ENCODE measurements at places on chromosomes 7 and 10.

DNA sequence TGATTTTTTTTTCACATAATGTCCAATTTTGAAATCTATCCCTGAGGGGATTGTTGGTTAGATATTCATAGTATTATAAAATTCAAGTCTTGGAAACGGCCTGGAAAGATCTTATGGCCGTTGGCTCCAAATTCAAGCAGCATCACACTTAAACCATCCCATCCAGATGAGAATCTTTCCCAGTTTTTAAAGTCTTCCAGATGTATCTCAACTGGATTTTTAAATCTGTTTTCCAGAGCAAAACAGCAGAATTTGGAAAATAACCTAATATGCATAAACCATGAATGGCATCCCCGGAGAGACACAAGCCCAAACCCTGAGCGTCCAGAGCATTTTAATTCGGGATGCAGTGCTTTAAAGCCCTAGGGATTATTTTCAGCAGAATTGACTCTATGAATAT, 208.2 kb upstream of the PRKCQ start:
- no peak for DNase-seq

GRCh38 chr7:27156508-27156898, at the start of gene HOXA7:
Gene HOXA7 (minus strand): TSS chr7:27156675. CDS start chr7:27156545, 130 bp downstream.
- DNase-seq = no peak

GRCh38 chr7:47046949-47047348, 535.0 kb downstream of the TNS3 start:
- DNase-seq = no peak

GRCh38 chr7:35987016-35987415, 166.0 kb upstream of the EEPD1 start:
- no peak for DNase-seq

DNA sequence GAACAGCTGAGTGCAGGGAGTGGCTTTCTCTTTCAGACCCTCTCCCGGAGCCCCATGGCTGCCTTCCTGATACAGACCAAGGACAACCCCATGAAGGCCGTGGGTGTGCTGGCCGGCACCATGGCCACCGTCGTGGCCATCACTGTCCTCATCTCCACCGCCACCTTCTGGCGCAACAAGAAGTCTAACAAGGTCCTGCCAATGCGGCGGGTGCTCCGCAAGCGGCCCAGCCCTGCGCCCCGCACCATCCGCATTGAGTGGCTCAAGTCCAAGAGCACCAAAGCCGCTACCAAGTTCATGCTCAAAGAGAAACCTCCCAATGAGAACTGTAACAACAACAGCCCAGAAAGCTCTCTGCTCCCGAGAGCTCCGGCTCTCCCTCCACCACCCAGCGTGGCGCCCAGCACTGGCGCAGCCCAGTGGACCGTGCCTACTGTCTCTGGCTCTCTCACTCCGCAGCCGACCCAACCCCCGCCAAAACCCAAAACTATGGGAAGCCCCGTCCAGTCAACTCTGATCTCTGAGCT, 11.2 kb downstream of the LRIT2 start:
- DNase-seq = no peak

- DNase-seq = no peak
These were observed 638.5 kb downstream of the PHTF2 start for GRCh38 chr7:78437118-78437517.

- no peak for DNase-seq
These were observed 249.2 kb downstream of the PARD3 start for GRCh38 chr10:34565934-34566333.

- DNase-seq = no peak
These were observed 211.2 kb downstream of the CRPPA start for GRCh38 chr7:16210171-16210570.

GRCh38 chr7:52959878-52960660, 75.4 kb upstream of the POM121L12 start:
- DNase-seq = no peak

All from stimulated activated CD4-positive, alpha-beta T cell treated with anti-CD3 and anti-CD28 coated beads, Interleukin-1b, Interleukin-23, amount 100 ng/mL, for 48 hours (primary cell).